Ovary (tissue), 10 donors: ENCODE measurements at places on chromosomes 13 and 19. TPM values are rescaled to one million over a fixed set of nuclear protein-coding genes. Genes with fewer than 3 reads are reported as not detected.

GRCh38 chr13:76489274-76489673, 396.9 kb downstream of the KCTD12 start:
- DNase-seq, result no peak

DNA sequence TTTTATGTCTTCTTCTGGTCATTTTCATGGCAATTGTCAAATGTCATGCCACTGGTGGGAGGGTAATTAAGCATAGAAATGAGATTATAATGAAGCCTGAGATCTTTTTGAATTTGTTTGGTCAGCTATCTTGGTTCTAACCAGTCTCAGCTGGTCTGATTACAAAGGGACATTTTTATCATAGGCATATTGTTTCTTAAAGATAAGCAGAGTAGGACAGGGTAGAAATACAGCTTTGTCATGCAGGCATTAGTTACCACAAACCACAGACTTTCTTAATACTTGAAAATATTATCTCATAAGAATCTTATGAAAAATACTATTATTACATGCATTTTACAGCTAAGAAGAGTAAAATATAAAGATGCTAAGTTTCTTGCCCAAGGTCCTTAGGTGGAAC, 1761.5 kb downstream of the PCDH9 start:
- no peak for DNase-seq

Gene METTL21C
- total RNA-seq, result not detected

- no peak for DNase-seq
Observed at GRCh38 chr19:17606590-17607185, 51.2 kb downstream of the COLGALT1 start.

DNA sequence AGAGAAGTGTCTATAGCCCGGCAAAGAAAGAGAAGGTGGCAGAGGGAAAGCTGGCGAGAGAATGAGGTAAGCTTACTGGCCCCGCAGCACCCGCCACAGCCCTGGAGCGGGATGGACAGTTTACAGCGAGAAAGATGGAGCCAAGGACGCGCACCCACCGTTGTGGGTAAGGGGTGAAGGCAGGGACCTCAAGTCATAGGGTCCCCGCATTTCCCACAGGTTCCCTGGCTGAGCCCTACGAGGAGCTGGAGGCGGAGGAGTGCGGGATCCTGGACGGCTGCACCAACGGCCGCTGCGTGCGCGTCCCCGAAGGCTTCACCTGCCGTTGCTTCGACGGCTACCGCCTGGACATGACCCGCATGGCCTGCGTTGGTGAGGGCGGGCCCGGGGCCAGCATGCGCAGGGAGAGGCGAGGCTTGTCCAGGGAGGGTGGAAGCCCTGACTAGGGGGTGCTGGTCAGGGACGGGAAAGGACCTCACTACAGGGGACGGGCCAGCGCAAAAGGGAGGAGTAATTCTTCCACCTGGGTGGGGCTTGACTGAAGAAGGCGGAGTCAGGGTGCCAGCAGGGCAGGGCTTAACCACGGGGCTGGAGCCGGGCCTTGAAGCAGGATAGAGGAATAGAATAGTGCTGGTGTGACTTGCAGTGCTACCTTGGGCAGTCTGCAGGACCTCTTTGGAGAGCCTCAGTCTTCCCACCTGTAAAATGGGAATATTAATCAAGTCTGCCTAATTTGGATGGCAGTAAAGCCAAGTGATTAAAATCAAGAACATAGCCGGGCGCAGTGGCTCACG, 26.5 kb downstream of the LTBP4 start:
- peak; percentile 31 for DNase-seq

DNA sequence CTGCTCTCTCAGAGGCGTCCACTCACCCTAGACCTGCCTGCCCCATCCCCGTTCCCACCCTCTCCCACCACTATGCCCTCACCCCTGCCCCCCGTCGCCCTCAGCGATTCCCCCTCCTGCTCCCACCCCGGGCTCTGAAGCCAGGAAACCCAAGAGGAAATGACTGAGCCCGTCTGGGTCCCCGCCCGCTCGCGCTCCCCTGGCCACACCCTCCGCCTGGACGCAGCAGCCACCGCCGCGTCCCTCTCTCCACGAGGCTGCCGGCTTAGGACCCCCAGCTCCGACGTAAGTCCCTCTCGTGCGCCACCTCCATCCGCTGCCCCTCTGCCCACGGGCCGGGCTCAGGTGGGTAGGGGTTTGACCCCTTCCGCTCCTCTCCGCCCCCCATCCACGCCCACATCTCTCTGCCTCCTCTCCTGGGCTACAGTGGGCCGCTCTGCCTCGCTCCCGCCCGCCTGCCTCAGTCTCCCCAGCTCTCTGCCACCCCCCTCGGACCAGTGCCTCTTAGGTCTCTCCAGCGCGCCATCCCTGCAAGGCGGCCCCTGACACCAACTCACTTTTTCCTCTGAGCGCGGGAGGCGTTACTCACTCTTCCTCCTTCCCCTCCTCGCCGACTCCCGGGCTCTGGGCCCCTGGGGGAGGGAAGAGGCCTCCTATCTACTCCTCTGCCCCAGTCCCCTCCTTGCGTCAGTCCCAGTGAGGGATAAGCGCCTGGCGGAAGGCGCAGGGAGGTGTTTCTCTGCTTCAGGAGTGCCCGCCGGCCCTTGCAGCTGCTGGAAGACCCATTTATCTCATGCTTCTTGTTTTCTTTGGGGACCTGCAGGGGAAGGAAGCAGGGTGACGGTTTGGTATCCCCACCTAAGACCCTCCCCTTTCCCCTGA, at the start of gene FXYD5:
Gene FXYD5 (plus strand): TSS at position 211 of the 882 bp plus-strand sequence. CDS start 816 bp downstream, outside the sequence.
- peak; percentile 43 for DNase-seq

GRCh38 chr19:39410017-39410830, 2.2 kb upstream of the PLEKHG2 start:
- DNase-seq, result peak; percentile 83

Gene PNMA8A
- 34.9 TPM for total RNA-seq

DNA sequence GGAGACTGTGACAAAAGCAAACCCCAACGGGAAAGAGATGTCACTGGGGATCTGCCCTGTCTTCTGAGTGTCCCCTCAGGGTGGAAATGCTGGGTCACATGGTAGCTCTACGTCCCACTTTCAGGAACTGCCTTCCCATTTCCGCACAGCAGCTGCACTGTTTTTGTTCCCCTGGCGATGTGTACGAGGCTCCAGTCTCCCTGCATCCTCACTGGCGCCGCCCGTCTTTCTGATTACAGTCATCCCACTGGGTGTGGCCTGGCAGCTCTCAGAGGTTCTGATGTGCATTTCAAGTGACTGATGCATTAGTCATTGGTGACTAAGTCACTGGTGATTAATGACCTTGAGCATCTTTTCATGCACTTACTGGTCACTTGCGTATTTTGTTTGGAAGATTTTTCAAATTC, 21.2 kb downstream of the PCID2 start:
- DNase-seq, result peak; percentile 26

Gene PRR36
- 0.45 TPM for total RNA-seq

- no peak for DNase-seq
Observed at GRCh38 chr19:16678498-16678897, 17.6 kb downstream of the TMEM38A start.

Gene ZNF44
- 22.6 TPM for total RNA-seq

- DNase-seq, result no peak
Observed at GRCh38 chr13:85853901-85854663, 54.9 kb upstream of the SLITRK6 start.

GRCh38 chr13:46982856-46983582, 86.2 kb upstream of the HTR2A start:
- no peak for DNase-seq

- DNase-seq, result peak; percentile 87
Observed at GRCh38 chr19:45886427-45887199, 672 bp upstream of the IRF2BP1 start.

- DNase-seq, result no peak
Observed at GRCh38 chr19:45547965-45548609, 36.5 kb downstream of the OPA3 start.
